Uterus (tissue), 4 donors: ENCODE measurements at places on chromosomes 12 and 14. TPM values are rescaled to one million over a fixed set of nuclear protein-coding genes. Genes with fewer than 3 reads are reported as not detected.

- no peaks in the 10 kb centered on the region for H3K4me1 ChIP-seq
- no peaks in the 10 kb centered on the region for H3K36me3 ChIP-seq
- DNase-seq: no peak
- H3K4me3 ChIP-seq: no peak overlapping the region
- H3K27me3 ChIP-seq: no peaks in the 10 kb centered on the region
Observed at GRCh38 chr12:98359856-98360255, 155.5 kb upstream of the TMPO start.

DNA sequence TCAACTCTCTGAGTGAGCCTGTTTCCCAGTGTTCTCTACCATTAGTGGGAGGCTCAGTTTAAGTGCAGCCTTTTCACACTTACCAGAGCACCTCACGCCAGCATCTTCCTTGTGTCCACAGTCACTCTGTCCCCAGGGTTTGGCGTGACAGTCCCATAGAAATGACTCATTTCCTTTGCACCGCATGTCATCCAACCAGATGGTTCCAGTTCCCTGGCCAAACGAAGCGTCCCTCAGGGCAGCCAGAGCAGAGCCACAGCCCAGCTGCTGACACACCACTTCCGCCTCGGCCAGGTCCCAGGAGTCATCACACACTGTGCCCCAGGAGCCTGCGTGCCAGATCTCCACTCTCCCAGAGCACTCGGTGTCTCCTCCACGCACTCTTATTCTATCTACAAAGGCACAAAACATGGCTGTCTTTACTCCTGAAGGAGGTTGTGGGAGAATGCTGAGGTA lies 65.4 kb downstream of the ACSM4 start:
- H3K4me3 ChIP-seq: no peak overlapping the region
- H3K4me1 ChIP-seq: no peaks in the 10 kb centered on the region
- no peak for DNase-seq

DNA sequence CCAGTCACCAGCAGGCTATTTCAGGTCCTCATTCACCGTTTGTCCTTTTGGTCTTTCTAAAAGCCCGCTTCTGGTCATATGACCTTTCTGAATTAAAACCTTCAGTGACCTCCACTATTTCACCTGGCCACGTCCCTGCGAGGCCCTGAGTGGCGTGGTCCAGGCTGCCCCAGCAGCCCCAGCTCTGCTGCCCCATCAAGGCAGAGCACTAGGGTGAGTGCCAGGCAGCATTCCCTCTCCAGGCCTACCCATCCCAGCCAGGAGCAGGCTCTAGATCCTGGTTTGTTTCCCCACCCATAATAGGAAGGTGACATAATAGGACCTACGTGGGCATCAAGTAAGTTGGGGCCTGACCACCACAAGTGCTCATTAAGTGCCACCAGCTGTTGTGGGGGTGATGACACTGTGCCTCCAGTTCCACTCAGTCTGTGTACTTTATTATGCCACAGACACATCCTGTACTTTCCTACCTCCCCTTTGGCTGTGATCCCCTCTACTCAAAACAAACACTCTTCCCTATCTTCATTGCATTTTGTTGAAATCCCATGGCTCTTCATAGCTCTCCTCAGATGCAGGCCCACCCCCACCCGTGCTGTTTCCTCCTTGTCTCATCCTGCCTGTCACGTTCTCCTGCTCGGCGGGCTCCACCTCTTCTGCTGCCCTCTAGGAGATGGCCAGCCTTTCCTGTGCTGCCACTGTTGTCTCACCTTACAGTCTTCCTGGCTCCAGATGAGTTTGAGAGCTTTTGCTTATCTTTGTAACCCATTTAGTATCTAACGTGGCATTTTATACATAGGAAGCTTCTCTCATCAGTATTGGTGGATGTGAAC lies 21.4 kb downstream of the CKB start:
- no peak overlapping the region for H3K4me3 ChIP-seq
- no peaks in the 10 kb centered on the region for H3K27me3 ChIP-seq
- no peak for DNase-seq

DNA sequence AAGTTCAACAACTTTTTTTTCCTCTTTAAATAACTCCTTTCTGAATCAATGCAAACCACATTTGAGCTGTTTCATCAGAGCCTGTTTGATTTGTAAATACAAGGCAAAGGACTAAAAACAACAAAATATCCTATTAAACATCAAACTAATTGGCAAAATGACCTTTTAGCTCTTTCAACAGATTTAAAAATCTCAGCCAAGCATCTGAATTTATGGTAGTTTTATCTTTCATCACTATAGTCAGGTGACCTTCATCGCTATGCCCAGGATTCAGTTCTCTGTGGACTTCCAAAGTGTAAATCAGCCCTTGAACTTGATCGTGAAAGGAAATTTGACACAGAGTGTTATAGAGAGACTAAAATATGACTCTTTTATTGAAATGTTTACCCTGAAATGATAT lies 1554.5 kb upstream of the FLRT2 start:
- no peaks in the 10 kb centered on the region for H3K27me3 ChIP-seq
- H3K4me1 ChIP-seq: no peaks in the 10 kb centered on the region
- no peak overlapping the region for H3K27ac ChIP-seq
- DNase-seq: no peak
- no peaks in the 10 kb centered on the region for H3K36me3 ChIP-seq

- H3K4me1 ChIP-seq: no peaks in the 10 kb centered on the region
- no peaks in the 10 kb centered on the region for H3K36me3 ChIP-seq
- no peak overlapping the region for H3K4me3 ChIP-seq
- no peaks in the 10 kb centered on the region for H3K27me3 ChIP-seq
Observed at GRCh38 chr12:51755251-51755650, 93.3 kb downstream of the FIGNL2 start.

DNA sequence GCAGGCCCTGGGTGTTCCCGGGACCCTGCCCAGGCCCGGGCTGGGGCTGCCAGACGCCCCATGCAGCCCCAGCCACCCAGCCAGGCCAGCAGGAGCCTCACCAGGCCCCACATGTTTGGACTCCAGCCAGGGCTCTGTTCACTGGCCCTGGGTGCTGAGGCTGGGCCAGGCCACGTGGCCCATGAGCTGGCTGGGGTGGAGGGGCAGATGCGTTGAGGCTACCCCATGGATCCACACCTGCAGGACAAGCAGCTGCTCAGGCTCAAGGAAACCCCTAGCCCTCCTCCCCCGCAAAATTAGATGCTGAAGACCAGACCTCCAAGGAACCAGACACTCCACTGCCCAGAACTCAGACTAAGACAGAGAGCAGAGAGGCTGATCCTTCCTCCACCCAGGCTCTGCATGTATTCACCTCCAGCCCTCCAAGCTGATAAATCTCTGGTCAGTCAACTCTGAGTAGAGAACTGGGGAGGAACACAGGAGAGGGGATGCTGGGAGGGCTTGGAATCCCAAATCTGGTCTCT lies 1.6 kb downstream of the CDH24 start:
- H3K36me3 ChIP-seq: no peaks in the 10 kb centered on the region
- H3K4me1 ChIP-seq: no peaks in the 10 kb centered on the region
- no peak for DNase-seq

DNA sequence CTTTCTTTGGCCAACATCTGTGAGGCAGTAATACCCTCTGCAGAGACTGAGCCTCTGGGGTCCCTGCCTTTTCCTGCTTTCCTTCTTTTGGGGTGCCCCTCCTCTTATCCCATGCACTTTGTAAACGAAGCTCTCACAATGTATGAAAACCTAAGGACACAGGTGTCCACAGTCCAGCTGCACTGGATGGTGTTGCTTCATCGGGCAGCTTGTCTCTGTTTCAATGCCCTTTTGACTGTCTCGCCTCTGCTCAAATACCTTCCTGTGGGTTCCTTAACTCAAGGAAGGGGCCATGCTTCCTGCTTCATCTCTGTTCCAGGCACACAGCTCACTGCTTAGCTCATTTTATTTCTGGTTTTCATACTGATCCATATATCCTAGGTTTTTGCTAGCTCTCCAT lies 6.4 kb downstream of the C1RL start:
- no peaks in the 10 kb centered on the region for H3K27me3 ChIP-seq
- no peak for DNase-seq
- no peaks in the 10 kb centered on the region for H3K4me1 ChIP-seq
- no peaks in the 10 kb centered on the region for H3K36me3 ChIP-seq
- no peak overlapping the region for H3K27ac ChIP-seq

DNA sequence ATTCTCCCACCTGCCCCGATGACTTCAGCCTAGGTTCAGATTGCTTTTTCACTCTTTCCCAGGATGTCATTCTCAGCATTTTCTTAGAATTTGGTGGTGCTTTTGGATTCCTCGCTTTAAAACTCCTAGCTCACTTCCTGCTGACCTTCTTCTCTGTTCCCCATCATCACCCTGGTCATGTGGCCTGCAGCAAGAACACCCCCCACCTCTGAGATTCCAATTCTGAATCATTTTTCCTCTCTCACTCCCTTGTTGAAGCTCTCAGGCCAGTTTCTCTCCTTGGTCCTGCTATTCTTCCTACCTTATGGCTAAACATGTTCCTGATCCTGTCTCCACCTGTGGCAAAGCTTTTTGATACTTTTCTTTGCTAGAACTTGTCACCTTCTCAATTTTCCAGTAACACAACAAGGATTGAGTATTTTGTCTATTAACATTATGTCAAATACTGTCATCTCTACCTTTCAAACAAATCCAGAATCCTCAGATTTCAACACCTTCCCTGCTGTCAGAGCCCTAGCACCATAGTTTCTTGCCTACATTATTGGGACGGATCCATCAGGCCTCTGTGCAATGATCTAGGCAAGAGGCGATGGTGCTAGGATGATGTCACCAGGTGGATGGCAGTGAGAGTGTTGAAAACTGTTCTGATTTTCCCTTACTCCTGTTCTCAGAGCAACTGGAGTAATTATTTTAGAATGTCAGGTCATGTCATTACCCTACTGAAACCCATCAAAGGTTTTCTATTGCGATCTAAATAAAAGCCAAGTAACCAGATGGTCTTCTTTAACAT lies 233.7 kb downstream of the MON2 start:
- H3K4me1 ChIP-seq: no peaks in the 10 kb centered on the region
- H3K27me3 ChIP-seq: no peaks in the 10 kb centered on the region
- DNase-seq: no peak
- H3K27ac ChIP-seq: no peak overlapping the region
- H3K4me3 ChIP-seq: no peak overlapping the region
- no peaks in the 10 kb centered on the region for H3K36me3 ChIP-seq

- peak overlapping the region; percentile 86 for H3K27ac ChIP-seq
- H3K27me3 ChIP-seq: no peaks in the 10 kb centered on the region
- DNase-seq: peak; percentile 54
- no peak overlapping the region for H3K4me3 ChIP-seq
Observed at GRCh38 chr14:64721391-64721791, 17.2 kb downstream of the PLEKHG3 start.

GRCh38 chr12:2397356-2398045 lies 344.7 kb downstream of the CACNA1C start:
- no peak overlapping the region for H3K4me3 ChIP-seq
- H3K27me3 ChIP-seq: no peaks in the 10 kb centered on the region
- no peaks in the 10 kb centered on the region for H3K36me3 ChIP-seq

GRCh38 chr12:8037046-8037663 lies 4.6 kb downstream of the FOXJ2 start:
- no peak for DNase-seq
- H3K4me1 ChIP-seq: no peaks in the 10 kb centered on the region
- no peaks in the 10 kb centered on the region for H3K27me3 ChIP-seq
- H3K4me3 ChIP-seq: no peak overlapping the region
- H3K27ac ChIP-seq: no peak overlapping the region

DNA sequence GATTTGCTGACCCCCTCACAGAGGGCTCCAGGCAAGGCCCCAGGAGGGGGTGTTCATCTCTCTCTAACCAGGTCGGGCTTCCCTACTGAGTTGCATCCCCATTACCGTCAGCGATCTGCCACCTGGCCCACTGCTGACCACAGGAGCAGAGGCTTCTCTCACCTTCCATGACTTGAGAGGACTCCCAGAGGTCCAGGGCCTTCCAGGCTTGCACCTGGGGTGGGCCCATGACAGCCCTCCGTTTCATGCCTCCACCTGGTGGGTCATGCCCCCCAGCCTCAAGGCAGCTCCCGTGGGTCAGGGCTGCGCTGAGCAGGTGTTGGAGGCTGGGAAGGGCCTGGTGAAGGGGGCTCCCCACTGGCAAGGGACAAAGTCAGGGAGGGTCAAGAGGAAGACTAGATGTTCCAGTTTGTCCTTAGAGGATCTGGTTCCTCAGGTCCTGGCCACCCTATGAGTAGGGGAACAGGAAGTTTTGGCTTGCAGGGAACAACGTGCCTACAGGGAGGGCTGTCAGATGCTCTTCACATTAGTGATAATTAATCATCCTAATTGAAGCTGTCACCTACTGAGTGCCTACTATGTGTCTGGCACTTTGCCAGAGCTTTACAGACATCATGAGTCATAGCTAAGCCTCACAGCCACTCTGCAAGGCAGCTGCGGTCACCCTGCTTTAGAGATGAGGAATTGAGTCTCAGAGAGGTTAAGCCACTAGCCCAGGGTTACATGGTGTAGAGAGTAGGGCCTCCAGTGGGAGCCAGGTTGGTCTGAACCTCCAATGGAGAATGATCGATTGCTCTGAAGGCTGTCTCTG lies 13.8 kb downstream of the NFKBIA start:
- no peaks in the 10 kb centered on the region for H3K36me3 ChIP-seq
- no peak overlapping the region for H3K27ac ChIP-seq
- no peak for DNase-seq

GRCh38 chr14:21496453-21496852 lies 14.7 kb downstream of the METTL3 start:
- no peaks in the 10 kb centered on the region for H3K36me3 ChIP-seq
- no peaks in the 10 kb centered on the region for H3K4me1 ChIP-seq
- no peak for DNase-seq
- H3K27ac ChIP-seq: no peak overlapping the region
- no peaks in the 10 kb centered on the region for H3K27me3 ChIP-seq

DNA sequence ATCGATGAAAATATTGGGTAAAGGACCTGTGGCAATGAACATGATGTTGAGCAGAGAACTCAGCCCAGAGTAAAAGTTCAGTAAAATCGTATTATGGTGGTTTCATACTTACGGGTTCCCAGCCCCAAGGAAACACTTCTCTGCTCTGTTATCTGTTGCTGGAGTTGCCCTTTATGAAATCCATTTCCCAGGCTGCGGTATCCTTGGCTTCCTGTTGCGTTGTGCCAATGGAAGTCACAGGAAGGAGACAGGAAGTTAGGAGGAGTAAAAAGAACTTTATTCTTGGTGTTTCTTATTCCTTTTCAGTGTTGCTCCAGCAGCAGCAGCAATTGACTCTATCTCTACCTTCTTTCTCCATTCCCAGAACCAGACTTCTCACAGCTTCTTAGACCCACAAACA lies 965.2 kb downstream of the VRK1 start:
- DNase-seq: no peak
- H3K27ac ChIP-seq: no peak overlapping the region
- H3K27me3 ChIP-seq: no peaks in the 10 kb centered on the region
- H3K4me1 ChIP-seq: no peaks in the 10 kb centered on the region
- H3K4me3 ChIP-seq: no peak overlapping the region
- H3K36me3 ChIP-seq: no peaks in the 10 kb centered on the region

The CYP27B1 gene
- not detected for total RNA-seq

The TAS2R31 gene
- total RNA-seq: 30.8 TPM

The OR6C75 gene
- not detected for total RNA-seq

The R3HDM2 gene
- total RNA-seq: 30.2 TPM

The CMA1 gene
- total RNA-seq: not detected

The LMNTD1 gene
- total RNA-seq: 6.6 TPM

The SIX6 gene
- not detected for total RNA-seq

The PPP1R36 gene
- not detected for total RNA-seq

The PLEKHD1 gene
- total RNA-seq: not detected

The ATL1 gene
- total RNA-seq: 24.3 TPM

The FRMD6 gene
- 97.4 TPM for total RNA-seq

The SLC4A8 gene
- not detected for total RNA-seq
